ENCODE measurements at places on chromosomes 5 and 9.

- DNase-seq = no peak
Observed at GRCh38 chr5:158758675-158759074, 341.0 kb downstream of the EBF1 start.

GRCh38 chr9:91066856-91067255 lies 265.2 kb downstream of the SYK start:
- no peak for DNase-seq

- no peak for DNase-seq
Observed at GRCh38 chr5:149317281-149318048, 27.8 kb upstream of the GRPEL2 start.

- no peak for DNase-seq
Observed at GRCh38 chr5:136374003-136374402, 8.7 kb upstream of the TRPC7 start.

GRCh38 chr5:45772402-45772801 lies 76.2 kb upstream of the HCN1 start:
- no peak for DNase-seq

DNA sequence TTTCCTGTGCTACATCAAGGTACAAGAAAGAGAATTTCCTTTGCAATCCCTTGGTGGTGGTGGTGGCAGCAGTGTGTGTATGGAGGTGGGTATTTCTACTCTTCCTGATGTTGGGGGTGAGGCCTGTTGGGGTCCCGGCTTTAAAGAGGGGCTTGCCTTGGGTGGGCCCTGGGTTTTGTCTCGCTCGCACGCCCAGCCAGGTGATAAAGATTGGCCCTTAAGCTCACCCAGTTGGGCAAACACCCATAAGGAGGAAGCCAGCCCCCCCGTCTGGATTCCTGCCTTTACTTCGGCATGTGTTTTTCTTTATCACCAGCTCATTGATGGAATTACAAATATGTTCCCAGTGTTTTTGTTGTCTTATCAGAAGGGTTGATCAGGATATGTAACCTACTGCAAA lies 16.0 kb upstream of the SARDH start:
- no peak for DNase-seq

GRCh38 chr9:105255421-105255820 lies 11.0 kb downstream of the SLC44A1 start:
- no peak for DNase-seq

- no peak for DNase-seq
Observed at GRCh38 chr5:149037817-149038216, 25.0 kb downstream of the SH3TC2 start.

- DNase-seq = no peak
Observed at GRCh38 chr5:17801595-17801994, 167.3 kb downstream of the TAF11L14 start.

- no peak for DNase-seq
Observed at GRCh38 chr5:125154301-125155110, 408.1 kb upstream of the ZNF608 start.

GRCh38 chr9:19788152-19788551 lies 685 bp downstream of the SLC24A2 start:
- DNase-seq = no peak

- no peak for DNase-seq
Observed at GRCh38 chr5:148801682-148802276, 24.6 kb upstream of the ADRB2 start.

DNA sequence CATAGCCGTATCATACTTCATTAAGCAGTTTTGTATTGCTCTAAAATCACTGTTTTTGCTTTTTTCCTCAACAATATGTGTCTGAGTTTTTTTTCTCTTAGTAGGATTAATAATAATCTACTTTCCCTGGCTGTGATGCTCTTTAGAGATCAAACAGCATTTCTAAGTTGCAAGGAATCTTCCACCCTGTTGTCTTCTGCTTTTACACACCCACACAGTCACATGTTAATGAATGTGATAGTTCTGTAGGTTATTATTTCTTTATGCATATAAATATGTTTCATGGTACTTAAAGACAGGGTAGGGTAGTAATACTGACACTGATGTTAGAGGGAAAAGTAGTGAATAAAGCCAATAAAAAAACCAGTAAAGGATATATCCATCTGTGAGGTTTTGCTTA lies 29.3 kb downstream of the SLC44A1 start:
- no peak for DNase-seq

- no peak for DNase-seq
Observed at GRCh38 chr9:114033397-114034103, 44.5 kb downstream of the AMBP start.

- DNase-seq = no peak
Observed at GRCh38 chr9:120944434-120944843, 17.8 kb upstream of the TRAF1 start.

- DNase-seq = no peak
Observed at GRCh38 chr5:172150514-172151425, 37.3 kb downstream of the STK10 start.

- no peak for DNase-seq
Observed at GRCh38 chr5:159033351-159033657, 66.4 kb downstream of the EBF1 start.

- no peak for DNase-seq
Observed at GRCh38 chr5:147044572-147045273, 166.2 kb upstream of the PPP2R2B start.

GRCh38 chr5:42985129-42986037 lies 54.7 kb downstream of the ANXA2R start:
- no peak for DNase-seq

DNA sequence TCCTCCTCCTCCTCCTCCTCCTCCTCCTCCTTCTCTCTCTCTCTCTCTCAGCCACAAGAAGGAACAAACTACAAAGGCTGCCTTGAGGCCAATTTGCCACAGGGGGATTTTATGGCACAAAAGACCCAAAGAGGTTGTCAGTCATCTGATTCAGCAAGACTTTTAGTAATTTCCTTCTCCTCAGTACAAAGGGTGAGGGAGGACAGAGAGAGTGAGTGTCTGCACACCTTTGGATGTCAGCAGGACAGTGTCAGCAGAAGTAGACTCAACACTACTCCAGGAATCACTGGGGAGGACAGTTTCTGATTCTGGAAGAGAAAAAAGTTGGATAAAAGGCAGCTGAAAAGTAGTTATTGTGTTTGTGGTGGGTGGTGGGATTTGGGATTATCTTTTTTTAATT lies 13.6 kb downstream of the TIMD4 start:
- no peak for DNase-seq

GRCh38 chr5:65475895-65476294 lies 5.8 kb downstream of the ADAMTS6 start:
- no peak for DNase-seq

- no peak for DNase-seq
Observed at GRCh38 chr9:113343732-113344231, 3.7 kb upstream of the WDR31 start.

DNA sequence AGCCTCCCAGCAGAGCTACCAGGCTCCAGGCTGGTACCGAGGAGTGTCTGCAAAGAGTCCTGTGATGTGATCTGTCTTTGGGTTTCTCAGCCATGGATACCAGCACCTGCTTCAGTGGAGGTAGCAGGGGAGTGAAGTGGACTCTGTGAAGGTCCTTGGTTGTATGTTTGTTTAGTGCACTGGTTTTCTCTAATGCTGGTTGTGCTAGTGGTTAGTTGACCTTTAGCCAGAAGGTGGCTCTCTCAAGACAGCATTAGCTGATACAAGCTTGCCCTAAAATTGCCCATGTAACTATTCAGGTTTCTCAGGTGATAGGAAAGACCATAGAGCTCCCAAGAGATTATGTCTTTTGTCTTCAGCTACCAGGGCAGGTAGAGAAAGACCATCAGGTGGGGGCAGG lies 87.2 kb downstream of the MTAP start:
- DNase-seq = no peak

- DNase-seq = no peak
Observed at GRCh38 chr9:137083394-137084004, 3.3 kb upstream of the MAN1B1 start.

GRCh38 chr5:2184563-2185540 lies 302.1 kb upstream of the IRX4 start:
- DNase-seq = no peak

GRCh38 chr9:114911167-114911821 lies 19.1 kb downstream of the TNFSF8 start:
- no peak for DNase-seq

GRCh38 chr5:58314356-58315210 lies 145.3 kb downstream of the PLK2 start:
- no peak for DNase-seq

- no peak for DNase-seq
Observed at GRCh38 chr9:127279717-127280285, 15.2 kb downstream of the GARNL3 start.

GRCh38 chr9:89696780-89697179 lies 92.0 kb downstream of the GADD45G start:
- no peak for DNase-seq

- no peak for DNase-seq
Observed at GRCh38 chr5:66877843-66878242, 281.6 kb downstream of the MAST4 start.

DNA sequence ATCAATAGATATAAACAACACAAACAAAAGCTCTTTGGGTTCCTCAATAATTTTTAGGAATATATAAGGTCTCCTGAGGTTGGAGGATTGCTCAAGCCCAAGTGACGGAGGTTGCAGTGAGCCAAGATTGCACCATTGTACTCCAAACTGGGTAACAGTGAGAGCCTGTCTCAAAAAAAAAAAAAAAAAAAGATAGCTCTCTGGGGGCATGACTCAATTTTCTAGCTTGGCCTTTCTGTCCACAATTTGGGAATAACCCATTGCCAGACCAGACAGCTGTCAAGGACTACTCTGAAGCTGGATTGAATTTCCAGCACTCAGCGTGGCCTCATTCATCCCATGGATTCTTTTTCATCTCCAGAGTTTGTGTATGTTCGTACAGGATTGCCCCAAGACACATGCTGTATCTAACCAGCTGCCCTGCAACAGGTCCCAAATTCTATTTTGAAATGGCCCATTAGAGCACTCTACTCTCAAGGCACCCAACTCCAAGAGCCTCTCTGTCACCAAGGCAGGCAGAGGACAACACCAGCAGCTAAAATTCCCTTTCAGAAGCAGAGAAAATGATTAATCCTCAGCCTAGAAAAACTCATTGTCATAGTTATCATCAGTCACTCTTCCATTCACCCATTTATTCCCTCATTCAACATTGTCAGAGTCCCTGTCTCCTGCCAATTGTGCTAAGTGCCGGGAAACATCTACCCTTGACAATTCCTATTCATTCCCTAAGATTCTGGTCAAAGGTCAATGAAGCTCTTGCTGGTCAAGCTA lies 8.7 kb downstream of the FAM193B start:
- no peak for DNase-seq

GRCh38 chr9:73441890-73442818 lies 290.5 kb downstream of the ANXA1 start:
- DNase-seq = no peak

GRCh38 chr5:39650008-39650762 lies 225.4 kb upstream of the DAB2 start:
- no peak for DNase-seq

- DNase-seq = no peak
Observed at GRCh38 chr9:123302348-123303214, 34.2 kb upstream of the STRBP start.

DNA sequence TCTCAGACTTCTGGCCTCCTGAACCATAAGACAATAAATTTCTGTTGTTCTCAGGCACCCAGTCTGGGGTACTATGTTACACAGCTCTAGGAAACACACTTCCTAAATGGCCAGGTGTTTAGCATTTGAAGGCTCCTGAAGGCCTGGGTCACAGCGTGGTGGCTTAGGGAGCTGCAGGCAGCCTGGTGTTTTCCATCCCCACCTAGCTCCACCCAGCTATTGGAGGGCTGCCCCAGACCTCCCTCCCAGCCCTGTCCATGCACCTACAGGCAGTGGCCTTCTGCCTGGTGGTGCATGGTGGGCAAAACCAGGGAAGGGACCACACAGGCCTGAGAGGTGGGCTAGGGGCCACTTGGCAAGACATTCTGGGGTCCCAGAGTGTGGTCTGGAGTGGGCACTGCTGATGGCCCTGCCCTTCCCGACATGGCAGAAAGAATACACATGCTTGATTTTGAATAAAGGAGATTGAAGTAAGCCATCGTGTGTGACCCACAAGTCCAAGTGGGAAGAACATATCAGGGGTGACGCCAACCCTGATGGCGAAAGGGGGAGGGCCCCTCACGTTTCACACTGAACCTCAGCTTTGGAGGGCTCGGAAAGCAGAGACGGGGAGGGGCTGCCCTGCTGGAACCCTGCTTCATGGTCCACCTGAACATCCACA lies 1.3 kb upstream of the SUSD3 start:
- DNase-seq = no peak

DNA sequence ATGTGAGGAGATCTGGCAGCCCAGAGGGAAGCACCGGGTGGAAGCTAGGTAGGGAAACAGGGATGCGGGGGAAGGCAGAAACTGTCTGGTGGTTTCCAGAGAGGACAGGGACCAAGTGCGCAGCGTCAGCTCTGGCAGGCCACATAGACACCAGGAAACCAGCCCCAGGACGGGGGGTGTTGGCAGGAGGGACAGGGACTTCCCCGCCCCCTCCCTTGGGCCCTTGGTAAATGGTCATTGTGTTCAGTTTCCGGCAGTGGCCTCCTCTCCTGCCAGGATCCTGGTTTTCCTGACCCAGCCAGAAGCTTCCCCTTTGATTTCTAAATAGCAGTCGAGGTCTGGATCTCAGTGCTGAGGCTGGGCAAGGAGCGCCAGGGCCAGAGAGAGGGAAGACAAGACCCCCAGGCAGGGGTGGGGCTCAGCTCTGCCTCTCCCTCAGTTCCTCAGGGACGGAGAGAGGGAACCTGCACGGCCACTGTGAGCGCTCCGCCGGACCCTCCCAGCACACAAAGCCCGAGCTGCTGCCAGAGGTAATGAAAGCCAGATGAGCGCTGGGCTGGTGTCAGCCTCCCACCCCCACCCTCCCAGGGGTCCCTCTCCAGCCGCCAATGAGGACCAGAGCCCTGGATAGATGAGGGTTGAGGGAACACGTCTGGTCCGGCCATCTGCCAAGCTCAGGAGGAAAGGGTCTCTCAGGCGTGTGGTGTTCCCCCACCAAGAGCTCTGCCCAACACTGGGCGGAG lies 1.8 kb downstream of the RALGDS start:
- no peak for DNase-seq

GRCh38 chr5:2250365-2250950 lies 367.7 kb upstream of the IRX4 start:
- no peak for DNase-seq

- no peak for DNase-seq
Observed at GRCh38 chr9:85479305-85479704, 262.4 kb downstream of the AGTPBP1 start.

DNA sequence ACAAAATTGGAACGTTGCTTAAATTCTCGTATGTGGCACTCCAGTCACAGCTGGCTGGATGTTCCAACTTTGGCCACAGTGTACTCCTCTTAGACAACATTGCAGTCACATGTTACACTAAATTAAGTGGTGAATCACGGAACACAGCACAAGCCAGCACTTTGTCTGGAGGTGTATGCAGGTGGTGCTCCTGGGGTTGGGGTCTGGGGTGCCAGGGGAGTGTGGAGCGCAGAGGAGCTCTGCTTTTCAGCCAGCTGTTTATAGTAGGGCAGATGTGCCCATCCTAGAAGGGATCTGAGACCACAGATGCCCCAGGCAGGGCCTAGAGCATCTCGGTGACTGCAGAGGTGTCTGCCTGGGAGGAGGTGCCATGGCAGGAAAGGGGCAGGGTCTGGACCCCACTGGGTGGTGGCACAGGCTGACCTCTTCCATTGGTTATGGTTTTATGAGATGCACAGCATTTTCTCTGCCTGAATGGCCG lies 82.6 kb downstream of the WNK2 start:
- no peak for DNase-seq

All from activated T-cell treated with anti-CD3 and anti-CD28 coated beads for 1 hour (primary cell).